IPS DF 6.9 (cell line): ENCODE measurements at places on chromosomes 16 and 17.

GRCh38 chr17:8074554-8074953 lies 13.0 kb downstream of the ALOX12B start:
- H3K4me1 ChIP-seq: peaks cover 2% of the 10 kb centered on the region; the same call in 1 of the 2 replicates
- H3K36me3 ChIP-seq: no peaks in the 10 kb centered on the region
- no peak overlapping the region for H3K4me3 ChIP-seq

- H3K27me3 ChIP-seq: no peaks in the 10 kb centered on the region
- H3K27ac ChIP-seq: no peak overlapping the region
- H3K4me1 ChIP-seq: no peaks in the 10 kb centered on the region
- no peaks in the 10 kb centered on the region for H3K36me3 ChIP-seq
- H3K4me3 ChIP-seq: no peak overlapping the region
These were observed 8.0 kb downstream of the TBC1D24 start for GRCh38 chr16:2482708-2483534.

GRCh38 chr17:28045304-28045703 lies 2.8 kb downstream of the NLK start:
- DNase-seq: no peak
- no peak overlapping the region for H3K4me3 ChIP-seq
- no peaks in the 10 kb centered on the region; the same call in 1 of the 2 replicates for H3K36me3 ChIP-seq
- no peak overlapping the region for H3K27ac ChIP-seq

- H3K4me3 ChIP-seq: no peak overlapping the region
- no peaks in the 10 kb centered on the region for H3K27me3 ChIP-seq
- no peaks in the 10 kb centered on the region for H3K36me3 ChIP-seq
- H3K27ac ChIP-seq: no peak overlapping the region
- DNase-seq: no peak
These were observed 9.2 kb downstream of the KCNJ12 start for GRCh38 chr17:21385281-21385845.

DNA sequence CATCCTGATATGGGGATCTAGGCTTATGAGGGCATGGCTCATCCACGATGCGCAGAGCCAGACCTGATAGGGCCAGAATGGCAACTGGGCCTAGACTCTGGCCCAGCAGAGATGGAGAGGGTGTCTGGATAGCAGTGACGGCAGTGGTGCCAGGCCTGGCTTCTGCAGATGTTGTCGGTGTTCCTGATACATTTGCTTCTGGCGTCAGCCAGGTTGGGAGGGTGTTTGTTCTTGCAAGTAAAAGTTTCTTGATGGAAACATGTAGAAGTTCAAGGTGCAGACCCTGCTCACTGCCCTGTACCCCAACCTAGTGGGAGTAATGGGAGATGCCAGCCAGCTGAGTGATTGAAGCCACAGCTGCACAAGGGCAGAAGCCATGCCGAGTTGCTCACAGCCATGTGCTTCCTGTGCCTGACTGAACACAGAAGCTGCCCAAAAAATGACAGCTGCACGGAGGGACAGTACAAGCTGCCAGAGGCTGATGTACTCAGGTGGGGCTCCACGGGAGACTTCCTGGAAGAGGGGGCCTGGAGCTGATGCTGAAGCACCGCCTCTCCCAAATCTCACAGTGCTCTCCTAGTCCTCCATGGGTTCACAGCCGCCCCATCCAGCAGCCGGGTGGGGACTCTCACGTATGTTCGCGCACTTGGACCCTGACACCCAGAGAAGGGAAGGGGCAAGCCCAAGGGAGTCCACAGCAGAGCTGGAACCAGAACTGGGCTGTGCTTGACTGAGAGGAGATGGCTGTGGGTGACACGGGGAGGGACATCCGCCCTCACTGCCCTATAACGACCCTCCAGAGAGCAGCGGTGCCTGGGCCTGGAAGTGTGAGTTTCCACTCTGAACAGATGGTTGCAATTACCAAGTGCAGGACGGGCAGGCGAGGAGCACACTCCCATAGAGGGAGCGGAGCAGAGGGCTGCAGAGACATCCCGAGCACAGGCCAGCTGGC lies 78.7 kb downstream of the N4BP1 start:
- H3K27ac ChIP-seq: no peak overlapping the region
- H3K27me3 ChIP-seq: no peaks in the 10 kb centered on the region
- DNase-seq: no peak
- H3K36me3 ChIP-seq: no peaks in the 10 kb centered on the region
- no peaks in the 10 kb centered on the region for H3K4me1 ChIP-seq
- H3K4me3 ChIP-seq: no peak overlapping the region

- H3K4me1 ChIP-seq: no peaks in the 10 kb centered on the region
- H3K36me3 ChIP-seq: no peaks in the 10 kb centered on the region
- DNase-seq: no peak
- H3K27ac ChIP-seq: no peak overlapping the region
These were observed 144.5 kb downstream of the MAF start for GRCh38 chr16:79456036-79456435.

DNA sequence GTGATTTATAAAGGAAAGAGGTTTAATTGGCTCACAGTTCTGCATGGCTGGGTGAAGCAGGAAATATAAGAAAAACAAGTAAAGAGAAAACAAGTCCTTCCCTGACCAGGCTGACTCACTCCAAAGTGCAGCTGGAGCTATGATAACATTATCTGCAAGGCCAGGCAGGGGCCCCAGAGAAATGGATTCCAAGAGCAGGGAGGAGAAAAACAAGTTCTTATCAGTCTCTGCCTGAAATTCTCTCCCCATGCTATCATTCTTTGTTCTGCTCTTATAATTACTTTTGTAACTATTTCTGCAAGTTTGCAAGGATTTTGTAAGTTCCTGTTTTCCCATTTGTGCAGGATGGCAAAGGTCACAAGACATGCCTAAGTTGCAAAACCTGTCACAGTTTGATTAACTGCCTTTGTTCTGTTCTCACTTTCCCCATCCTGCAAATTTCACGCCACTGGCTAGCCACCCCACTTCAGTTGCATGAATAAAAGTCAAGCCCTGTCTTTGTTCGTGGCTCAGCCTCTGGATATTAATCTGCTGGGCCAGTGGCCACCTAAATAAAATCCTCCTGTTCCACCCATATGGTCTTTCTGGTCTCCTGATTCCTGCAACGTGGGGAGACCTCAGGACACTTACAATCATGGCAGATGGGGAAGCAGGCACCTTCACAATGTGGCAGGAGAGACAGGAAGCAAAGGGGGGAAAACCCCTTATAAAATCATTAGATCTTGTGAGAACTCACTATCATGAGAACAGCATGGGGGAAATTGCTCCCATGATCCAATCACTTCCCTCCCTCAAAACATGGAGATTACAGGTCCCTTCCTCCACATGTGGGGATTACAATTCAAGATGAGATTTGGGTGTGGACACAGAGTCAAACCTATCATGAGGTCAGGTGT lies 13.1 kb downstream of the ABCA9 start:
- no peaks in the 10 kb centered on the region for H3K27me3 ChIP-seq
- DNase-seq: no peak

GRCh38 chr17:57195785-57196460 lies 60.4 kb upstream of the MSI2 start:
- H3K27ac ChIP-seq: no peak overlapping the region
- H3K27me3 ChIP-seq: no peaks in the 10 kb centered on the region
- H3K4me3 ChIP-seq: no peak overlapping the region

GRCh38 chr16:85448557-85449190 lies 164.4 kb upstream of the GSE1 start:
- no peak overlapping the region for H3K27ac ChIP-seq
- H3K36me3 ChIP-seq: no peaks in the 10 kb centered on the region

- no peaks in the 10 kb centered on the region for H3K27me3 ChIP-seq
- H3K36me3 ChIP-seq: no peaks in the 10 kb centered on the region
- H3K27ac ChIP-seq: no peak overlapping the region
- no peak for DNase-seq
- no peak overlapping the region for H3K4me3 ChIP-seq
- peaks cover 2% of the 10 kb centered on the region; the same call in 1 of the 2 replicates for H3K4me1 ChIP-seq
These were observed 97.0 kb downstream of the PRKCA start for GRCh38 chr17:66399441-66399840.

DNA sequence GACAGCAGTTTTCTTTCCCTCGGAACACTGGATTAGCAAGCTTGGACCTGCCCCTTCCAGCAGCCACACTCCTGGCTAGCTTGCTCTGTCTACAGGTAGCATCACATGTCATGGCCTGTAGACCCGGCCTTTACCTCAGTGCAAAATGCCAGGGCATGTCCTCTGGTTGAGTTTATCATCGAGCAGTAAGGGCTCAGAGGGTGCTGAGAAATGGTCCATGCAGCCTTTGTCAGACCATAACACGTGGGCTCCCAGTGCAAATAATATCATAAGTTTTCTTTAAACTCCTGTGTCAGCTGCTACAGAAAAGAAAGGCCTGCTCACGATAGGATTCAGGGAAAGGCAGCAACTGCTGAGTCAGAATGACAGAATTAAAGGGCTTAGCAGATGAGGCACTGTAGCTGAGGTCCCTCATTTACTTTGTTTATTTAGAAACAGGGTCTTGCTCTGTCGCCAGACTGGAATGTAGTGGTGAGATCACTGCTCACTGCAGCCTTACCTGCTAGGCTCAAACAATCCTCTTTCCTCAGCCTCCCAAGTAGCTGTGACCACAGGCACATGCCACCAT lies 8.0 kb upstream of the GNA13 start:
- no peaks in the 10 kb centered on the region for H3K27me3 ChIP-seq
- H3K4me3 ChIP-seq: no peak overlapping the region
- H3K36me3 ChIP-seq: no peaks in the 10 kb centered on the region
- no peak overlapping the region for H3K27ac ChIP-seq
- no peaks in the 10 kb centered on the region; the same call in 1 of the 2 replicates for H3K4me1 ChIP-seq

DNA sequence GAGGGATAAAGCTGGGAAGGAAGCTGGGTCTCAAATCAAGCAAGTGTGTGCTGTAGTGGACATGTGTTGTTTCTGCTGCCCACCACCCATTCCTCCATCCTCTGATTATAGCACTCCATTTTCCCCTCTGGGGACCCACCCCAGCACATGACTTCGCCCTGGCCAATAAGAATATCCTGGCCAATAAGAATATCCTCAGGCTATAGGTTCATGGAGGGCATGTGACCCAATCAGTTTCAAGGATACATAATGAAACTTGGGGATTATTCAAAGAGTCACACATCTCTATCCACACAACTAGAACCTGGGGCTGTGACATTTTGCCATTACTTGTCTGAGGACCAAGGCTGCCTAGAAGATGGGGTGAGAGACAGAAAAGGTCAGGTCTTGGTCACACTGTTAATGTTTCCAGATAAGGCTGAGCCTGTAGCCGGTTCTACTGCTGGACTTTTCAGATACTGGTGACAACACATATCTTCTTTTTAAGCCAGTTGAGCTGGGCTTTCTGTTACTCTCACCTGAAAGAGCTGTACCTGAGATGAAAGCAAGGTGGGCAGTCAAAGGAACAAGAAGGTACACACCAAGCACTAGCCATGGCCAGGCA lies 33.7 kb downstream of the MYO18A start:
- no peak for DNase-seq
- no peak overlapping the region for H3K4me3 ChIP-seq
- no peaks in the 10 kb centered on the region for H3K27me3 ChIP-seq
- no peak overlapping the region for H3K27ac ChIP-seq

GRCh38 chr17:27296428-27296979 lies 2.6 kb downstream of the WSB1 start:
- no peak for DNase-seq
- no peaks in the 10 kb centered on the region for H3K27me3 ChIP-seq
- peaks cover 3% of the 10 kb centered on the region; the same call in 1 of the 2 replicates for H3K4me1 ChIP-seq
- H3K36me3 ChIP-seq: no peaks in the 10 kb centered on the region
- no peak overlapping the region for H3K27ac ChIP-seq

DNA sequence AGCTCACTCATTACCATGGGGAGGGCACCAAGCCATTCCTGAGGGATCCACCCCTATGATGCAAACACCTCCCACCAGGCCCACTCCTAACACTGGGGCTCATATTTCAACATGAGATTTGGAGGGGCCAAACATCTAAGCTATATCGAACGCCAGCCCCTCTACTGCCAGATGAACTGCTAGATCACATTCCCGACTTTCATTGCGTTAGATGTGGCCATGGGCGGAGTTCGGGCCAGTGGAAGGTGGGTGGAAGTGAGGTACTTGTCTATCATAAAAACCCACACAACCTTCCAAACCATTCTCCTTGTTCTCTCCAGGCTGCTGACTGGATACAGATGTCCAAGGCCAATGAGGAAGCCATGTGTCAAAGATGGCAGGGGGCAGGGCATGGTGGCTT lies 27.0 kb upstream of the ANKRD40CL start:
- H3K4me3 ChIP-seq: no peak overlapping the region
- no peaks in the 10 kb centered on the region for H3K36me3 ChIP-seq
- H3K4me1 ChIP-seq: no peaks in the 10 kb centered on the region; the same call in 1 of the 2 replicates
- no peak for DNase-seq
- H3K27me3 ChIP-seq: no peaks in the 10 kb centered on the region

- DNase-seq: no peak
- H3K27me3 ChIP-seq: no peaks in the 10 kb centered on the region
- no peak overlapping the region for H3K4me3 ChIP-seq
These were observed 145.6 kb upstream of the MYOCD start for GRCh38 chr17:12519956-12520594.

GRCh38 chr17:70468661-70469060 lies 299.3 kb downstream of the KCNJ2 start:
- no peaks in the 10 kb centered on the region for H3K27me3 ChIP-seq
- no peaks in the 10 kb centered on the region for H3K4me1 ChIP-seq
- no peaks in the 10 kb centered on the region for H3K36me3 ChIP-seq
- DNase-seq: no peak
- no peak overlapping the region for H3K27ac ChIP-seq
- H3K4me3 ChIP-seq: no peak overlapping the region

GRCh38 chr16:67673712-67674580 lies 7.3 kb downstream of the C16orf86 start:
- no peak for DNase-seq
- H3K36me3 ChIP-seq: no peaks in the 10 kb centered on the region
- H3K4me1 ChIP-seq: no peaks in the 10 kb centered on the region

- H3K27ac ChIP-seq: no peak overlapping the region
- H3K36me3 ChIP-seq: peaks cover 6% of the 10 kb centered on the region; the same call in 1 of the 2 replicates
- DNase-seq: no peak
- H3K4me1 ChIP-seq: no peaks in the 10 kb centered on the region
- no peaks in the 10 kb centered on the region for H3K27me3 ChIP-seq
- no peak overlapping the region for H3K4me3 ChIP-seq
These were observed 32.7 kb downstream of the ZZEF1 start for GRCh38 chr17:4110152-4110551.

GRCh38 chr16:52054326-52054725 lies 492.6 kb downstream of the TOX3 start:
- no peak overlapping the region for H3K27ac ChIP-seq
- no peaks in the 10 kb centered on the region for H3K27me3 ChIP-seq
- H3K36me3 ChIP-seq: no peaks in the 10 kb centered on the region
- DNase-seq: no peak
- no peaks in the 10 kb centered on the region for H3K4me1 ChIP-seq
- H3K4me3 ChIP-seq: no peak overlapping the region

DNA sequence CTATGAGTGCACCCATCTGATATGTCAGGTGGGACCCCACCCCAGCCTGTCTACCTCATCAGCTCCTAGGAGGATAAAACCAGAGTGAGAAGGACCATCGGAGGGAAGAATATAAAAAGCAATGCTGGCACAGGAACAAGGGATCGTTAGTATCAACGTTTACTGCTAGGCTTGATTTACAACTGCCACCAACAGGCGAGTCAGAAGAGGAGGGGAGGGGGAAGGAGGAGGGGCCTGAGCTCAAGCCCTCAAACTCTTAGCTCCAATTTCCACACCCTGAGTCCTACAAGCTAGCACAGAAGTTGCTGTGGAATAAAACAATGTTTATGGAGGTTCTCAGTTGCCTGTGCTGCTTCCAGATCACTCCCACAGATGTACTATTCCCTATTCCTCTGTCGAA lies 234.5 kb downstream of the C16orf78 start:
- 0 out of 2 replicates have a peak, but pooled peaks cover 4% of the 10 kb centered on the region for H3K4me1 ChIP-seq
- no peak for DNase-seq
- no peaks in the 10 kb centered on the region for H3K36me3 ChIP-seq
- no peaks in the 10 kb centered on the region for H3K27me3 ChIP-seq
- H3K4me3 ChIP-seq: no peak overlapping the region
- no peak overlapping the region for H3K27ac ChIP-seq
